SHP77 treated with DMSO at 0.1 percent for 48 hours (cell line): ENCODE measurements at places on chromosomes 16 and 17.

GRCh38 chr16:84643180-84643583 lies 5.1 kb upstream of the KLHL36 start:
- no peak for DNase-seq

- DNase-seq: no peak
These were observed 63.0 kb upstream of the LRRC37A3 start for GRCh38 chr17:64982139-64982915.

DNA sequence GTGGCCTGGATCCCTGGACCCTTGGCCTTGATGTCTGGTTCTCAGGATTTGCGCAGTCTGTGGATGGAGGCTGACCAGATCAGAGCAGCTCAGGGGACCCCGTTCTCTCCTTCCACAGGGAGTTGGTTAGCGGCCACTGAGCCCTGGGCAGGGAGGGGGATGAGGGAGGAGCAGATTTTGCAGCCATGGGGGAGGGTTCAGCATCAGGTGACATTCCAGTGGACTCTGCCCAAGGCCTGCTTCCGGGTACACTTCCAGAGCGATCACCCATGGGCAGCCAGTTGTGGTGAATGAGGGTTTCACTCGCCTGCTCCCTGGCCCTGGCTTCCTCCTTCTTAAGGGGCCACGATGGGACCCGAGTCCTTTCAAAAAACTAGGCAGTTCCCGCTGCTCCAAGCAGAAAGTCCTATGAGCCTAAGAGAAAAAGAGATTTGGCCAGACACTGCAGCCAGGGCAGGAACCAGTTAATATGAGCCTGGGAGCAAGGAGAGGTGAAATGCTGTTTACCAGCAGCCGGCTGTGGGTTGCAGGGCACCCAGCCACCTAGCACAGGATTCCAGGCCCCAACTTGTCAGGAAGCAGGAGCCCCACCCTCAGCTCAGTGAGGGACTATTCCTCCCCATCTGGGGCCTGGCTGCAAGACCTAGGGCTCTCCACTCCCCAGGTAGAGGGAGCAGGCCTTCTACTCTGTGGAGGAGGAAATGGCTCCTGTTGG lies 4.7 kb upstream of the GPRC5C start:
- DNase-seq: no peak

DNA sequence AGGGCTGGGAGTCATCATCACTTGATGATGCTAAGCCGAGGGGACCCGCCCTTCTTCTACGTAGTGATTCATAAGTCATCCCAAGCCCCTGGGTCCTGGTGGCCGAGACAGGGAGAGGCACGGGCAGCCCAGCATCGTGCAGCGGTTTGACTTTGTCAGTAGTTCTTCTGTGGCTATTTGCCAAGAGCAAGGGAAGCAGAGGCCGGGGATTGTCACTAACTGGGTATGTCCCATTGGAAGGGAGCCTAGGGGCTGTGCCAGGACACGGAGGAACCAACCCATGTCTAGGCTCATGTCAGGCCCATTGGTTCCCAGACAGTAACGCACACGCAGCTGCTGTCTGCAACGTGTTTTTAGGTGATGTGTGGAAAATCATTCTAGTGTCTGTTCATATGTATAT lies 58.5 kb downstream of the ATP2C2 start:
- DNase-seq: no peak

- no peak for DNase-seq
These were observed 55.9 kb upstream of the CLEC18B start for GRCh38 chr16:74477226-74477625.

DNA sequence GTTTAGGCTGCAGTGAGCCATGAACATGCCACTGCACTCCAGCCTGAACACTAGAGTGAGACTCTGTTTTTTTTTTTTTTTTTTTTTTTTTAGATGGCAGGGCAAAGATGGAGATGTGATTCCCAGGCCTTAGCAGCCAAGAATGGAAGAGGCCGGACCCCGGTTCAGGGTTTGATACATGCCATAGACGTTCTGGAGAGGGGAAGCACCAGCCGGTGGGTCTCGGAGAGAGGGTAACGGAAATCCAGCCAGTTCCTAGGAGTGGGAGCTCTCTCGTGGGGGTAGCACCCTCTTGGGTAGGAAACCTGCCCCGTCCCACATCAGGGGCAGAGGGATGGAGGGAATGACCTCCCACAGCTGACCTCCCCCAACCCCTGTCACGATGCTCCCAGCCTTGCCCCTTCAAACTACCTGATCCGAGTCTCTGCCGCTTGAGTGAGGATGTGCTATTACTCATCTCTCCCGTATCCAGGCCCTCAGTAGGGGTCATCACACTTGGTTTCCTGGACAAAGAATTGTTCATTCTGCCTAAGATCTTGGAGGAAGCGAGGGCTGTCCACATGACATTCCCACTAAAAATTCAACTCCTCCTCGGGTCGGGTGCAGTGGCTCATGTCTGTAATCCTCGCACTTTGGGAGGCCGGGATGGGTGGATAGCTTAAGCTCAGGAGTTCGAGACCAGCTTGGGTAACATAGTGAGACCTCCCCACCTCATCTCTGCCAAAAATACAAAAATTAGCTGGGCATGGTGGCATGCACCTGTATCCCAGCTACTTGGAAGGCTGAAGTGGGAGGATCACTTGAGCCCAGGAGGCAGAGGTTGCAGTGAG lies 47.3 kb downstream of the MIS12 start:
- no peak for DNase-seq

DNA sequence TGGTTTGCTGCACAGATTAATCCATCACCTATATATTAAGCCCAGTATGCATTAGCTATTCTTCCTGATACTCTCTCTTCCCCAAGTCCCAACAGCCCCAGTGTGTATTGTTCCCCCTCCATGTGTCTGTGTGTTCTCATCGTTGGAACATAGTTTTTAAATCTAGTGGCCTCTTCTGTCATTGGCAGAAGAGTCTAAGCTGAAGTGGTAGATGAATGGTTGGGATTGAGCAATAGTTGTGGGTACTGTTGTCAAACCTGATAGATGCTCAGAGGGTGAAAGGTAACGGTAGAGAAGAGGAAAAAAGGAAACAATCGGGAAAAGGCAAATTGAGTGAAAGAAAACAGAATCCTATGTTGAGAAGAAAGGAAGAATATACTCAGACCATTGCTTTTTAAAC lies 29.9 kb downstream of the MAP3K3 start:
- DNase-seq: no peak

- DNase-seq: no peak
These were observed 563 bp downstream of the METRNL start for GRCh38 chr17:83079766-83080578.

DNA sequence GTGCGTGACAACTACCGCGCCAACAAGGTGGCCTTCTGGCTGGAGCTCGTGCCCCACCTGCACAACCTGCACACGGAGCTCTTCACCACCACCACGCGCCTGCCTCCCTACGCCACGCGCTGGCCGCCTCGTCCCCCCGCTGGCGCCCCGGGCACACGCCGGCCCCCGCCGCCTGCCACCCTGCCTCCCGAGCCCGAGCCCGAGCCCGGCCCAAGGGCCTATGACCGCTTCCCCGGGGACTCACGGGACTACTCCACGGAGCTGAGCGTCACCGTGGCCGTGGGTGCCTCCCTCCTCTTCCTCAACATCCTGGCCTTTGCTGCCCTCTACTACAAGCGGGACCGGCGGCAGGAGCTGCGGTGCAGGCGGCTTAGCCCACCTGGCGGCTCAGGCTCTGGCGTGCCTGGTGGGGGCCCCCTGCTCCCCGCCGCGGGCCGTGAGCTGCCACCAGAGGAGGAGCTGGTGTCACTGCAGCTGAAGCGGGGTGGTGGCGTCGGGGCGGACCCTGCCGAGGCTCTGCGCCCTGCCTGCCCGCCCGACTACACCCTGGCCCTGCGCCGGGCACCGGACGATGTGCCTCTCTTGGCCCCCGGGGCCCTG lies 3.0 kb upstream of the SPEM1 start:
- DNase-seq: no peak

DNA sequence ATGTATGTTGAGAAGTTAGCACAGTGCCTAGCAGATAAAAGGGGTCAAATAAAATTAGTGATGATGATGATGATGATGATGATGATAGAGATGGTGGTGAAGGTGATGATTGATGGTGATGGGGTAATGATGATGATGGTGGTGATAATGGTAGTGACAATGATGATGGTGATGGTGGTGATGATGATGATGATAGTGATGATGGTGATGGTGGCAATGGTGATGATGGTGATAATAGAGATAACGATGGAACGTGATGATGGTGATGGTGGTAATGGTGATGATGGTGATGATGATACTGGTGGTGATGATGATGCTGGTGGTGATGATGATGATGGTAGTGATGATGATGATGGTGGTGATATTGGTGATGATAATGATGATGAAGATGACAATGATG lies 223.7 kb downstream of the FOXL1 start:
- DNase-seq: no peak

DNA sequence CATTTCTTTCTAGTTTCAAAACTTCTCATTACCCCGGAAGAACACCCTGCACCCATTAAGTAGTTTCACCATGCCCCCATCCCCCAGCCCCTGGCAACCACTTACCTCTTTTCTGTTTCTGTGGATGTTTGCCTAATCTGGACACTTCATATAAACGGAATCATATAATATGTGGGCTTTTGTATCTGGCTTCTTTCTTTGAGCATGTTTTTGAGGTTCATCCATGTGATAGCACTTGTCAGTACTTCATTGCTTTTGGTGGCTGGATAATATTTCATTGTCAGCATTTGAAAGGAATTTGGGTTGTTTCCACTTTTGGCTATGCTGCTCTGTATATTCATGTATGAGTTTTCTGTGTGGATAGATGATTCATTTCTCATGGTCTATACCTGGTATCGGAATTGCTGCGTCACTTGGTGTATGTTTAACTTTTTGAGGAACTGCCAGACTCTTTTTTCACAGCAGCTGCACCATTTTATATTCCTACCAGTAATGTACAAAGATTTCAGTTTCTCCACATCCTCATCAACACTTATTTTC lies 30.0 kb upstream of the SLC5A10 start:
- DNase-seq: no peak

GRCh38 chr17:19517699-19518098 lies 16.0 kb upstream of the SLC47A1 start:
- DNase-seq: no peak

DNA sequence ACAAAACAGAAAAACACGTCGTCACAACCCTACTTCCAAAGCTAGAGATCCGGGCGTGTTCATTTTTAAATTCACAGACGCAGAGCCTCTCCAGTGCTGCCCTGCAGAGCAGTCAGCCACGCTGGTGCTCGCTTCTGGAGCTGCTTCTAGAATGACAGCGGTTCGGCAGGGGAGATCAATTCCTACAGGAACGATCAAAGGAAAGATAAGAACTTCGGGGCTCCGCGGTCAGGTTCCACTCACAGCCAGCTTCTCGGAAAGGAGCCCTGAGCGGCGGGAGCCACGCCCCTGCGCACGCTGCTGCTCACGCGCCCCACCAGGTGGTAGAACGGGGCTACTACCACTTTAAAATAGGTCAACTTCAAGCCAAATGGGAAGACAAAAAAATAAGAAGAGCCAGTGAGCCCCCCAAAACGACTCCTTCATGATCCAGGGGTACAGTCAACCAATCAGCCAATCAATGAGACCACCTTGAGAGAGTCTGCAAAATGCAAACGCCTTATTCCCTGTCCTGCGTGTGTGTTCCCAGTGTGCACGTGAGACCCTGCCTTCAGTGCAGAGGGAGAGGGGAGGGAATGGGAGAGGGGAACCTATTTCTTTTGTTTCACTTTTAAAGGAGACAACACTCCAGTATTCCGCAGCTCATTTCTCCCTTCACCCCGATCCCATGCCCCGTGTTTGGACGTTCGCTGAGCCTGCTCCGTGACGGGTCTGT lies 209.7 kb downstream of the RBFOX3 start:
- DNase-seq: peak; percentile 52

DNA sequence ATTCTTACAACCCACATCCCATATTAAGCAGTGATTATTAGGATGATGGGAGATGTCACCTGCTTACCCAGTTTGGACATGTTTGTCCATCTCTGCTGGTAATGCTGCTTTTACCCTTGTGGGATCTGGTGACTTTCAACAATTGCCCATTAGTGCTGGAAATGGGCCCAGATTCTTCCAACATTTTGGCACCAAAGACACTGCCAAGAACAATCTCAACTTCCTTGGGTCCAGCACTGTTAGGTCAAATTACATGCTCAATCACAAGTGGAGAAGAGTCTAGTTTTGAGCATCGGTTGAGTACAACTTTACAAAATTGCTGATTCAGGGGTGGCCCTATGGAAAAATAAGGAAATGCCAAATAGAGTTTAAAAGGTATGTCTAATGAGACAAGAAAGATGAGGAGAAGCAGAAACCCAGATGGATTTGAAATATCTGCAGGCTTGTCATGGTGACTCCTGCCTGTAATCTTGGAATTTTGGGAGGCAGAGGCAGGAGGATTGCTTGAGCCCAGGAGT lies 13.0 kb upstream of the ZFP3 start:
- DNase-seq: no peak

DNA sequence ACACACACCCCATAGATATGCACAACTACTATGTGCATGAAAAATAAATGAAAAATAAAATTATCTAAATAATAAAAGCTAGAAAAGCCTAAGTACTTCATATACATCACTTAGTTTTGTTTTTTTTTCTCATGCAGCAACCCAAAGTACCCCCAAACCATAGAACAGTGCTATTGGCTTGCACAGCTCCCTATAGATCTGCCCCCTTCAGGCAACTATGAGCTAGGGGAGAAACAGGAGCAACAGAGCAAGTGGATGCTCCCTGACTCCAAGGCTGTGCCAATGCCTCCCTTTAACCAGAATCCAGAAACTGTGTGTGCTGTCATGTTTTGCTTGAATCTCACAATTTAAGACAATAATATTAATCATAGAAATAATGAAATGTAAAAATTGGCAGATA lies 605.5 kb downstream of the TOX3 start:
- DNase-seq: no peak

DNA sequence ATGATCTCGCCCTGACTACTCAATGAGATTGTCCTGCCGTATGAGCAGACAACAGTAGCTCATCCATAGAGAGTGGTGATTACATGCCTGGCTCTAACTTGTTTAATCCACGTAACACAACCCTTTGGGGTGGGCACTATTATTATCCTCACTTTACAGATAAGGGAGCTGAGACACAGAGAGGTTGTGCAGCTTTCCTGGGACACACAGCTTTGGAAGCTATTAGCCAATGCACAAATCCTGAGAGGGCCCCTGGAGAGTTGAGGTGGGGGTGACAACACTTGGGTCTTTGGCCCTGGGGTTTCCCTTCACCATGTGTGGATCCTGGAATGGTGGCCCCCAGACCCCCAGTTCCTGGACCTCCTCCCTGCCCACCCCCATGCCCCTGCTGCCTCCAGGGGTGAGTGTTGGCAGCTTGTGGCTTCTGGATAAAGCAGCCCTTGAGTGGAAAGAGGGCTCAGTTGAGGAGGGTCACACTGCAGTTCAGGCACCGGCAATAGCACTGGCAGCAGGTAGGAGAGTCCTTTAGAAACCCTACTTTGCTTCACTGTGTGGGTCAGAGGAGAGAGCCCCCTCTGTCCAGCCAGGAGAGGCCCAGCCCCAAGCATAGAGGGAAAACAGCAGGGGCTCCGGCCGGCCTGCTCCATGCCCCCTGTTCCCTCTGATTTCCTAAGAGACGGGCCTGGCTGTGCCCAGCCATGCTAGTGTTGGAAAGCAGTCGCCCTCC lies 230.7 kb downstream of the KATNIP start:
- no peak for DNase-seq
